ENCODE measurements at places on chromosomes 12 and 14. TPM values are rescaled to one million over a fixed set of nuclear protein-coding genes. Genes with fewer than 3 reads are reported as not detected.

- no peak overlapping the region for H3K27ac ChIP-seq
- H3K4me3 ChIP-seq: no peak overlapping the region
- no peaks in the 10 kb centered on the region for H3K4me1 ChIP-seq
- DNase-seq: peak; percentile 36
These were observed 152.0 kb downstream of the BCAT1 start for GRCh38 chr12:24796876-24797275.

GRCh38 chr14:91509083-91509877, 830 bp downstream of the PPP4R3A start:
- H3K4me1 ChIP-seq: no peaks in the 10 kb centered on the region
- DNase-seq: peak; percentile 31
- H3K27me3 ChIP-seq: no peaks in the 10 kb centered on the region
- H3K36me3 ChIP-seq: peaks cover 7% of the 10 kb centered on the region

- H3K36me3 ChIP-seq: peaks cover 4% of the 10 kb centered on the region
- no peak for DNase-seq
- peak overlapping the region; percentile 81 for H3K4me3 ChIP-seq
- peaks cover 15% of the 10 kb centered on the region for H3K4me1 ChIP-seq
These were observed 1.3 kb downstream of the RAD52 start for GRCh38 chr12:948238-948637.

DNA sequence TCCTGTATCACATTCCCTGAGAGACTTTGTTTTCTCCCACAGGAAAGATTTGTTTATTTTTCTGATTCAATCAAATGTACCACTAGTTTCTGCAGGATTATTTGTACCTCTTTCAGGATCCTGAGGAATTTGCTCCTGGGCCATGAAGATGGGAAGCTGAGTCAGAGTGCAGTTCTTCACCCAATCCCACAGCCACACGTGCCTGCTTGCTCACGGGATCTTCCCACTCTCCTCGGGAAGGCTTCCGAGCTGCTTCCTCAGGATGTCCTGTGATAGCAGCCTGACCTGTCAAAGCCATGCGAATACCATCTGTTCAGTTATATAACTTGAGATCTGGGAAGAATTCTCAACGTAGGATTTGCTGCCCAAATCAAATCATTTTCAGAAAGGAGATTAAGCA, 41.8 kb upstream of the HIF1A start:
- no peak overlapping the region for H3K4me3 ChIP-seq
- H3K27me3 ChIP-seq: peaks cover 2% of the 10 kb centered on the region
- no peaks in the 10 kb centered on the region for H3K36me3 ChIP-seq
- peaks cover 3% of the 10 kb centered on the region for H3K4me1 ChIP-seq
- peak; percentile 41 for DNase-seq
- H3K27ac ChIP-seq: no peak overlapping the region

- H3K27ac ChIP-seq: no peak overlapping the region
- H3K27me3 ChIP-seq: no peaks in the 10 kb centered on the region
- DNase-seq: no peak
- H3K36me3 ChIP-seq: no peaks in the 10 kb centered on the region
These were observed 107.1 kb downstream of the LRRK2 start for GRCh38 chr12:40331886-40332285.

Gene CIROP
- total RNA-seq: not detected

DNA sequence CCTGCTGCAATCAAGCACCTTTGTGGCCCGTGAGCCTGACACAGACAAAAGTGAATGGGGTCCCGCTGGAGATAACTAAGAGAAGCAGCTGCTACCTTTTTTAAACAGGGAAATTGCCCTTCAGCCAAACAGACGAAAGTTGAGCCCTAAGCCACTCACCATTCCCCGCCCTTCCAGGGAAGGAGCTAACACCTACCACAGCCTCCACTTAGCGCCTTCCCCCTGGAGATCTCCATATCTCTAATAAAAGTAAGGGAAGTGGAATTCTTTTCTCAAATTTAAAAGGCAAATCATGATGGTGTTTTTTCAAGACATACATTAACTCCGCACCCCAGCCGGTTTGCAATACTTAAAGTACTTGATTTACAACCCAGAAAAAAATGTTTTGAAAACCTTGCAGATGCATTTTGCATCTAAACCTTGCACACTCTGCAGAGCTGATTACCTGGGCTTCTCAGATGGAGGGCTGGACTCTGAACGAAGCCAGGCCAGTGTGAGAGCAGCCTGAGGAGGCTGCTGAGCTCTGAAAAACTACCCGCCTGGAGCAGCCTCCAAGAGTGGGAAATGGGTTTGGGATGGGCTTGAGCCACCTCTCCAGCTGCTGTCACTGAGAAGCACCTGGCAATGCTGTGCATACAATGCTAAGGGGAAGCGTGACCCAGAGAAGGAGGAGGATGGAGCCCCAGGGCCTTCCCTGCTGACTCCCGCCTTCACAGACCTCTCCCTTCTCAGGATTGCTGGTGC, 10.0 kb downstream of the NUAK1 start:
- no peak overlapping the region for H3K27ac ChIP-seq
- H3K4me3 ChIP-seq: no peak overlapping the region
- H3K36me3 ChIP-seq: no peaks in the 10 kb centered on the region
- no peak for DNase-seq
- H3K4me1 ChIP-seq: peaks cover 50% of the 10 kb centered on the region
- H3K27me3 ChIP-seq: peaks cover 8% of the 10 kb centered on the region

- H3K4me1 ChIP-seq: peaks cover 64% of the 10 kb centered on the region
- DNase-seq: no peak
- peaks cover 44% of the 10 kb centered on the region for H3K36me3 ChIP-seq
- no peaks in the 10 kb centered on the region for H3K27me3 ChIP-seq
These were observed 636 bp upstream of the ARL6IP4 start for GRCh38 chr12:122979908-122980182.

Gene NRIP2
- total RNA-seq: 2.3 TPM

Gene BBS10
- total RNA-seq: 12.1 TPM

DNA sequence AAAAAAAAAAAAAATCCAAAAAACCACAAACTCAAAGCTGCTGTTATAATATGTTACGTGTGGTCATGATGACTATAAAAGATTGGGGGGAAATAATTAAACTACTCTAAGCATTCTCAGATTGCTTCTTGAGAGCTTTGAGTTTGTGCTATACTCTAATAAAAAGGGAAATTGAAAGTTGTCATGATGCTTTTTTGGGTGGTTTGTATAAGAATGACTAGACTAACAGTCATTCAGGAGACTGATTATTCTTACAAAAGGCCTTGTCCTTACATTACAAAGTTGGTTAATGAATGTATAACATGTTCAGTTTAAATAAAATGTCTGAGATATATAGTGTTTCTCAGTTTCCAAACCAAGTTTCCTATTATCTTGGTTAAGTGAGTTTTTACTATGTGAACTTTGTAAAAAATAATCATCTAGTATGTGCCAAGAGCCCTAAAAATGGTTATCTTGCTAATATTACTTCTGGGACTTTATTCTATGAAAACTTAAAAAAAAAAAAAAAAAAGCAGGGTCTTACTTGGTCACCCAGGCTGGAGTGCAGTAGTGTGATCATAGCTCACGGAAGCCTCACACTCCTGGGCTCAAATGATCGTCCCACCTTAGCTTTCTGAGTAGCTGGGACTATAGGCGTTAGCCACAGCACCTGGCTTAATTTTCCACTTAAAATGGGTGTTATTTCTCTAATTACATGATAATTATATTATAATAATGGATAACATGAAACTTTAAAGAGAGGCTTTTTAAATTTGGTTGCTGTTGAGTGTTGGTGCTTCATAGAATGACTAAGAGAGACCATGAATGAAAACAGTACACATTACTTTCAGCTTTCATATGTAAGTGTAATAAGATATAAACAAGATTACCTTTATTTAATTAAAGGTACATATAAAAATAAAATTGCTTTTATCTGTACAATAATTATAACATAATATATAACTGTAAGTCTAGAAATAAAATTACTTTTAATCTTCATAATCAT, 459.6 kb upstream of the RGS6 start:
- no peaks in the 10 kb centered on the region for H3K36me3 ChIP-seq
- no peak overlapping the region for H3K4me3 ChIP-seq
- no peaks in the 10 kb centered on the region for H3K27me3 ChIP-seq
- H3K27ac ChIP-seq: no peak overlapping the region

DNA sequence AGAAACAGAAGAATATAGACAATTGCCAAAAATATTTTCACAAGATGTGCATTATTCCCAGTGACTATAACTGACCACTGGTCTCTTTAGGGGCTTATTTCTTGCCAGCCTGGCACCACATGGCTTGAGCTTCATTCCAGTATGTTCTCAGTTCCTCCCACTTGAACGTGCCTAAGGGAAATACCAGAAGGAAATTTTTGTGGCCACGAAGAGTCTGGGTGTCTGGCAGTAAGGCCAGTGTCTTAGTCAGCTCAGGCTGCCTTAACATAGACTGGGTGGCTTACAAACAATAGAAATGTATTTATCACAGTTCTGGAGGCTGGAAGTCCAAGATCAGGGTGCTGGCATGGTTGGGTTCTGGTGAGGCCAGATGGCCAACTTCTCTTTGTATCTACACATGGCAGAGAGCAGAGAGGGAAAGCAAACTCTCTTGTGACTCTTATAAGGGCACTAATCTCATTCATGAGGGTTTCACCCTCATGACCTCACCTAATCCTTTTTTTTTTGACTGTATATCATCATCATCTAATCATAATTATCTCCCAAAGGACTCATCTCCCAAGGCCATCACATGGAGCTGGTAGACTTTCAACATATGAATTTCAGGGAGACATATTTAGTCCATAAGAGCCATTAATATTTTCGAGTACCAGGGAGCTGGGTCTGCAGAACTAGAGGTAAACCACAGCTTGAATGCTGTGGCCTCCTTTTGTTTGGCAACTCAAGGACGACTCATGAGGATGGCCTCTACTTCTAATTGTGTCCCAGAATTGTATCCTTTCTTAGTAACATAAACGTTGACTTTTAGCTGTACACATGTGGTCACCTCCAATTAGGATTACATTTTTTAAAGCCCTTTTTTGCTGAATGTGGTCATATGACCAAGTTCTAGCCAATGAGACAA, 5.1 kb upstream of the SMOC1 start:
- H3K4me3 ChIP-seq: no peak overlapping the region
- no peak for DNase-seq
- no peak overlapping the region for H3K27ac ChIP-seq
- no peaks in the 10 kb centered on the region for H3K36me3 ChIP-seq
- H3K4me1 ChIP-seq: peaks cover 5% of the 10 kb centered on the region

DNA sequence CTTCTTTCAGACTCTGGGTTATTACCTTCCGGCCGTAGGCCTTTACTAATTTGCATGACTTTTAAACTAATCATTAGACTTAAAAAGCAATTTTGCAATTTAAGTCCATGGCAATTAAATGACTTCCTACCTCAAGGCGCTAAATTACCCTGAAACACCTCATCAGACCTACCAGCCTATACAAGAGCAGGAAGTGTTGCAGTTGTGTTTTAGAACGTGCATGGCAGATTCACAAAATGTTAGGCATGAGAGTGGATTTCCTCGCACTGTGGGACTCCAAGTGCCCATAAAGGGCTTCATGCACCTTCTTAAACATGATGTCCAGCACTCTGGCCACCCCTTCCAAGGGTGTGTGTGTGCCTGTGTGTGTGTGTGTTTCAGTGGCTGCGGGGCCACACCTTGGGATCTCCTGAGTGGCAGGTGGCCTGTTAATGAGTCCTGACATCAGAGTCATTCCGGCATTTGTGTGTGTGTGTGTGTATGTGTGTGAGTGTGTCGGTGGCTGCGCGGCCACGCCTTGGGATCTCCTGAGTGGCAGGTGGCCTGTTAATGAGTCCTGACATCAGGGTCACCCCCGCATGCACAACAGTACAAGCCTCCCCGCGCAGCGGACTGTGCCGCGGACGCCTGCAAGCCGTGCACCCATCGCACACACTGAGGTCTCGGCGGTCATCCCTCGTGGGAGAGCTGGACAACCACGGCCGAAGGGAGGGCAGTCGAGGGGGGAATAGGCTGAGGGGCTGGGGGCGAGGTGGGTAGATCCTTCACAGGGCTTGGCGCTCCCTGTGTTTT, 900 bp downstream of the C2CD5 start:
- H3K4me3 ChIP-seq: peak overlapping the region; percentile 94
- no peaks in the 10 kb centered on the region for H3K27me3 ChIP-seq
- H3K4me1 ChIP-seq: peaks cover 14% of the 10 kb centered on the region
- peak overlapping the region; percentile 98 for H3K27ac ChIP-seq

Gene ARG2
- 1.0 TPM for total RNA-seq

DNA sequence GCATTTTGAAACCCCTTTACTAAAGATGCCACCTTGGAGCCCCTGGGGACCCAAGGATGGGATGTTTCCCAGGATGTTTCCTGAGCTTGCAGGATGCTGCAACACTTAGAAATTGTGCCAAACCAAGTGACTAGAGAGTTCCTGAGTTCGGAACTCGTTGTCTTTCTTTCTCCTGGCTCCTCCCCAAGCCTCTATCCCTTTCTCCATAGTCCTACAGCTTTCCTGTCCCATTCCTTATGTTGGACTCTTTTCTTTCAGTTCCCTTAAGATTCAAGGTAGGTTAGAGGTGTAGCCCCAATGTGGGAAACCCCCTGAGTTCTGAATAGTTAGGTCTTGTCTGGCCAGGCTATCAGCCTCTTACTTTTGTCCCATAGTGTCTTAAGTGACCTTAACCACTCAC, 1.4 kb upstream of the KIF5A start:
- no peak for DNase-seq
- peaks cover 51% of the 10 kb centered on the region for H3K27me3 ChIP-seq
- no peak overlapping the region for H3K27ac ChIP-seq
- H3K36me3 ChIP-seq: peaks cover under 1% of the 10 kb centered on the region

GRCh38 chr12:132167611-132168310, 23.5 kb downstream of the NOC4L start:
- peaks cover 46% of the 10 kb centered on the region for H3K27me3 ChIP-seq
- no peaks in the 10 kb centered on the region for H3K36me3 ChIP-seq
- H3K27ac ChIP-seq: no peak overlapping the region
- DNase-seq: no peak

GRCh38 chr14:90398315-90398839, 1.5 kb downstream of the CALM1 start:
- peak overlapping the region; percentile 87 for H3K27ac ChIP-seq
- DNase-seq: peak; percentile 71
- H3K4me1 ChIP-seq: peaks cover 16% of the 10 kb centered on the region
- no peaks in the 10 kb centered on the region for H3K27me3 ChIP-seq

Gene CACNA2D4
- total RNA-seq: 1.6 TPM

Measured in muscle of leg (tissue), 16 donors.